ENCODE measurements at places on chromosomes 13 and 19. TPM values are rescaled to one million over a fixed set of nuclear protein-coding genes. Genes with fewer than 3 reads are reported as not detected.
A peak's percentile ranks its signal among the peaks of the same experiment; 100 is the strongest.

DNA sequence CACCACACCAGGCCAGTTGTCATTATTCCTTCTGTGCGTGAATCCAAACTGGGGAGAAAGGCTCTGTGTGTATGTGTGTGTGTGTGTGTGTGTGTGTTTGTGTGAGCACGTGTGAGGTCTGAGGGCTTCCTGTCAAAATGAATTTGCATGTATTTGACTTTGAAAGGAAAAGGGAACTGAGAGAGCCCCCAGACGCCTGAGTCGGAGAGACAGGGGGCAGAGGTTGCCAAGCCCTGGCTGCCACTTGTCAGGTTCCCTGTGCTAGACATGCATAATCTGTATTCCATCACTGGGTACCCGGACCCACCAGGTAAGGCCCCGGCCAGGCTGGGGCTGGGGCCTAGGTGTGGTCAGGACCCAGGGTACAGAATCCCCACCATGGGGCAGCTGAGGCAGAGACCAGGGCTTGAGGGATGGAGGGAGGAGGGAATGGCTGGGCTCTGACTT is at the start of gene CLEC17A:
Gene CLEC17A, plus strand, starts transcription at position 191 of the 447 bp plus-strand sequence. Its CDS starts 77 bp downstream, at position 268.
- DNase-seq, result no peak

The GNA15 gene
- polyA plus RNA-seq, result 0.25 TPM

The PRSS57 gene
- polyA plus RNA-seq, result 41.4 TPM

GRCh38 chr19:51002542-51003311 is 1.3 kb upstream of the KLK8 start:
- peak; percentile 19 for DNase-seq

DNA sequence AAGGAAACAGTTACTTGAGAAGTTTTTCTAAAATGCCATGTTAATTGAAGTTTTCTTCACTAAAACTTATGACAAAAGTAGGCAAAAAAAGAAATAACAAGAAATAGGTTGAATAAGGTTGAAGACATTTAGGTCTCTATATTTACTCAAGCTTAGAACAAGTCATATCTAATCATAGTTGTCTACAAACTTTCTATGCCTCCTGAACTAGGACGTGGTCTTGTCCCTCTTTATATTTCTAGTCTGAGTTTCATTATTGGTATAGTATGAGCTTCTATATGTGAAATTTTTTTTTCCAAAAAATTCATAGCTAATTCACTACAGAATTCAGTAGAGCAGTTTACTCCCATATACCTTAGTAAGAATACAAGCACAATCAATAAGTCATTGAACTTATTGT is 836.4 kb downstream of the SLITRK6 start:
- DNase-seq, result no peak

The ZNF829 gene
- polyA plus RNA-seq, result 3.9 TPM

DNA sequence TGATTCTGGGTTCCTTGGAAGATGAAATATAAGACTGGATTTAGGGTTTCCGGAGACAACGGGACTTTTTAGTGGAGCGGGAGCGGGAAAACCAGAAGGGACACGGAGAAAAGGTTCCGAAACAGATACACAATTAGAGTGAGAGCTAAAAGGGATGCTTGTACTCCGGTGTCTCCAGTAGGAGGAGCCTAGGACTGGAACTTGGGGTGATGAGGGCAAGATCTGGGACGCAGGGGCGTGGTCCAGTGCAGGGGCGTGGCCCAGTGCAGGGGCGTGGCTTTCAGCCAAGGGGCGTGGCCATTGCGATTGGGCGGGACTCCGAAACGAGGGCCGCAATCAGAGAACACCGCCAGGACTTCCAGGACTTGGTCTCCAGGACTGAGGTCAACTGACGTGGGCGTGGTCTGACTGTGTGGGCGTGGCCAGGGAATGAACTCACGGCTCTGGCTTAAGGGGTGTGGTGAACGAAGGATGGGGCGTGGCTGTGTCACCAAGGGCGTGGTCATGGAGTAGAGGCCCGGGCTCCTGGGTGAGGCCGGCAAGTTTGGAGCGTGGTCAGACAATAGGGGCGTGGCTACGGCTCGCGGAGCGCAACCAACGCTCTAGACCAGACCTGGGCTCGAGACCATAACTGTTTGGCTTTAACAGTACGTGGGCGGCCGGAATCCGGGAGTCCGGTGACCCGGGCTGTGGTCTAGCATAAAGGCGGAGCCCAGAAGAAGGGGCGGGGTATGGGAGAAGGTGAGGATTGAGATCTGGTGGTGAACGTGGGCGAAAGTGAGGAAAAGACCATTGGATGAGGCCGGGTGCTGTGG is at the start of gene DKKL1:
Gene DKKL1, plus strand, starts transcription at position 610 of the 815 bp plus-strand sequence. Its CDS starts 122 bp downstream, at position 732.
- DNase-seq, result peak; percentile 60
